ENCODE measurements at places on chromosomes 5 and 9.

DNA sequence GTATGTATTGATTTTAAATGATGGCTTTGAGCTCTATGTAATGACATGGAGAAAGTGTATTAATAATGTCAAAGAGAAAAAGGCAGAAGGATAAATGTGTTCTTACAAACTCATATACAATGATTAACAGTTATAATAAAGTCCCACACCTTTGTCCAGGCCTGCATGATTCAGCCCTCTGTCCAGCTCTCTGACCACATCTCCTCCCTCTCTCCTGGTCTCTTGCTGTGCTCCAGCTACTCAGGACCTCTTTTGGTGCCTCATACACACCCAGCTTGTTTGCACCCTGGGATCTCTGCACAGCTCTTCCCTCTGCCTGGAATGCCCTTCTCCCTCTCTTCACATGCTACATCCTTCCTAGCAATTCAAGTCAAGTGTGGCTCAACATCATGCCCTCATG, 37.5 kb upstream of the DMRT1 start:
- no peak for DNase-seq

GRCh38 chr9:135961811-135962695, 880 bp upstream of the UBAC1 start:
- no peak for DNase-seq

DNA sequence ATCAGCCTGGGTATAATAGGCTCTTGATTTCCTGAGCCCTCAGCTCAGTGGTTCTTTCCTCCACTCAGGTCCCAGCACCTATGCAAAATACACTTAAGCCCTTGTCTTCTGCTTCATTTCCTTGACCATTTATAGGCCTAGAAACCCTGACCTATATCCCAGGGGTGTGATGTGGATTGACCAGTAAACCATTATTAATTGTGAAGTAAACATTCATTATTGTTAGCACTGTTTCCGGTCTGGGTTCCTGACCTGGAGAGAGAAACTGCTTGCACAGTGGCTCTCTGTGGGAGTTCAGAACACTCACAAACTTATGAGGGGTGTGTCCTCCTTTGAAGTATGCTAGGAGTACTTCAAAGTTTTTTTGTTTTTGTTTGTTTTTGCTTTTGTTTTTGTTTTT, 19.6 kb upstream of the TOMM5 start:
- DNase-seq: no peak

DNA sequence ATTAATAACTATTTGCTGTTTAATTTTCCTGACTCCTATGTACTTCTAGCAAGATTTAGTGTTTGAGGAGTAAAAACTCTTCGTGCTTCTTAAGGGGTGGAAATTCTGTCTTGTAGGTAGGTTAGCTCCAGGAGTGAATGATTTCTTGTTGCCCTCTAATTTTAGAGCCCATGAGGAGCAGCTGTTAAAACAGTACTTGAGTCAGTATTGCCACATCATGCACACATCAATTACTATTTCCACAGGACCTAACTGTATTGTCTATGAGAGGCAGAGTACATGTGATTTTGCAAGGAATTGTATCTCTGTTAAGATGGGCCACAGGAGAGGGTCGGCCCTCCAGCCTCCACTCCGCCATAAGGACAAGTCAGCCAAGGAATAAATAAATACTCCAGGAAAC, 91.2 kb downstream of the PDZD2 start:
- DNase-seq: no peak

DNA sequence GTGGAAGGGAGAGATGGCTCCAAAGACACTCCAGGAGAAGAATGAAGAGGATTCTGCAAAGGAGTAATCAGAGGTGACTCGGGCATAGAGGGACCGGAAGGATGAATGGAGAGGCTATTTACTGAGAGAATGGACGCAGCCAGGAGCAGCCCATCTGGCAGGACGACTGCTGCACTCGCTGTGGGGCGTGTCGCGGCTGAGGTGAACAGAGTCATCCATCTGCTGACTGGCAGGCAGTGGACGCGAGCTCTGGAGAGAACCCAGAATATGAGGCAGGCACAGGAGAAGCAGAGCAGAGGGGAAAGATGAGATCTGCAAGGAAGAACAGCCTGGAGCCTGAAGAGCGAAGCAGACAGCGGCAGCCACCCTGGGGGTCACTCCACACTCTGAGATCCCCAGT, 16.4 kb downstream of the FGF1 start:
- DNase-seq: no peak

- no peak for DNase-seq
Observed at GRCh38 chr5:6439588-6440550, 8.8 kb upstream of the UBE2QL1 start.

DNA sequence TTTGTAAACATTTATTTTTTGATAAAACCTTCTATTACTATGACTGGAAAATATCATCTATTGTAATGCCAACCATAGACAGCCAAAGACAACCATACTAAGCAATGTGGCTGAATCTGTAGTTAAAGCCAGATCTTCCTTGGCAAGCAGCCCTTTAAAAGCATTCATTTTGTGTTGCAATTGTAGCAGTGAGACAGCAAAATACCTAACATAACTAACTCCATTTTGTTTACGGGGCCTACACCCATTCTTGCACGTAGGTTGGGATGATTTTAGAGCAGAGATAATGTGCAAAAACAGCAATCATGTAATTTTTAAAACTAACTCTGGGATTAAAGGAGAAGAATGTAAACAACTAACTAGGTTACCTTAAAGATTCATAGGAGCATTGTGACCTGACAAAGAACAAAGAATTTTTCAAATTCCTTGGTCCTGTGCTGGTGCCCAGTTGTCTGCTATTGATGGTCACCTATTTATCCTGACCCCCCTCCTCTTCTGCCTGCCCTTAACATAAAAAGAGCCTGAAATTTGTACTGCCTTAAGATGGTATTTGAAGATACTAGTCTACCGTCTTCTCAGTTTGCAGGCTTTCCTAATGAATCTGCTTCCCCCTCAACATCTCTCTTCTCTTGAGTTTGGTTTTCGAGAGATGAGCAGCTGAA, 10.6 kb downstream of the IFNA1 start:
- DNase-seq: no peak

DNA sequence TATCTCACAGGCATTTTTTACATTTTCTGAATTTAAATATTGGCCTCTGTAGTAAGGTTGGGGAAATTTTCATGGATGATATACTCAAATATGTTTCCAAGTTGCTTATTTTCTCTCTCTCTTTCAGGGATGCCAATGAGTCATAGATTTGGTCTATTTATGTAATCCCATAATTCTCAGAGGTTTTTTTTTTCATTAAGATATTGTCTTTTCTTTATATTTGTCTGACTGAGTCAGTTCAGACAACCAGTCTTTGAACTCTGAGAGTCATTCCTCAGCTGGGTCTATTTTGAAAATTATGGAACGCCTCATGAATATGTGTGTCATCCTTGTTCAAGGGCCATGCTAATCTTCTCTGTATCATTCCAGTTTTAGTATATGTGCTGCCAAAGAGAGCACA, 223.2 kb downstream of the PCSK1 start:
- no peak for DNase-seq

- no peak for DNase-seq
Observed at GRCh38 chr5:134125039-134126015, 10.8 kb downstream of the TCF7 start.

DNA sequence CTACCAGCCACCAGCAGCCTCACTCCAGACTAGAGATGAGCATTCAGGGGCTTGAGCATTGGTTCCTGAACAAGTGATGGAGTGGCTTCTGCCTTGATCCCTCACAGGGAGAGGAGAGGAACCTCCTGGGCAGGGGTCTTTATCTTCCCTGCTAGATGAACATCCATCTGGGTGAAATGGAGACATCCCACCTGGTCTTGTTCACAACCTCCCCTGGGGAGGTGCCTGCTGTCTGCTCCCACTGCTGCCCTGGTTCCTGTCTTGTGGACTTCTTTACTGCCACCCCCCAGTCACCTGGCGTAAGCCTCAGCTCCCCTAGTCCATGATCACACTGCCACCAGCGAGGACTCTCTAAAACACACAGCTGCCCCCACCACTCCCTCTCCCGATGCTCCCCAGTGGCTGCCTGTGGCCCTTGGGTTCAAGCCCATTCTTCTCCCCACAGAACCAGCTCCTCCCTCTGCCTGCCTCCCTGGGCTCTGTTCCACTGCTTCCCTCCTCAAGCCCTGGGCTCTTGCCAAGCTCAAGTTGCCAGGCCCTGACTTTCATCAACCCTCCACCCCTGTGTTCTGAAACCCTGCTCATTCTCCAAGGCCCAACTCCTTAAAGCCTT, 51.5 kb downstream of the COL15A1 start:
- DNase-seq: no peak

- DNase-seq: no peak
Observed at GRCh38 chr5:139658928-139659667, 10.9 kb downstream of the CXXC5 start.

- DNase-seq: no peak
Observed at GRCh38 chr5:6727231-6727630, 14.0 kb downstream of the TENT4A start.

GRCh38 chr5:84623019-84623418, 238.3 kb upstream of the EDIL3 start:
- DNase-seq: no peak

- no peak for DNase-seq
Observed at GRCh38 chr5:167228134-167228533, 1063.3 kb upstream of the WWC1 start.

GRCh38 chr5:81687292-81687691, 63.6 kb downstream of the SSBP2 start:
- no peak for DNase-seq

- DNase-seq: no peak
Observed at GRCh38 chr5:110790673-110791072, 51.9 kb downstream of the SLC25A46 start.

GRCh38 chr5:98753507-98753906, 20.0 kb upstream of the RGMB start:
- no peak for DNase-seq

- DNase-seq: no peak
Observed at GRCh38 chr9:137430723-137431415, 7.7 kb downstream of the NOXA1 start.

GRCh38 chr9:80937645-80938044, 751.7 kb downstream of the TLE1 start:
- no peak for DNase-seq

- DNase-seq: no peak
Observed at GRCh38 chr9:136624184-136624951, 38.3 kb upstream of the EGFL7 start.

- no peak for DNase-seq
Observed at GRCh38 chr9:389159-389558, 174.5 kb downstream of the DOCK8 start.

DNA sequence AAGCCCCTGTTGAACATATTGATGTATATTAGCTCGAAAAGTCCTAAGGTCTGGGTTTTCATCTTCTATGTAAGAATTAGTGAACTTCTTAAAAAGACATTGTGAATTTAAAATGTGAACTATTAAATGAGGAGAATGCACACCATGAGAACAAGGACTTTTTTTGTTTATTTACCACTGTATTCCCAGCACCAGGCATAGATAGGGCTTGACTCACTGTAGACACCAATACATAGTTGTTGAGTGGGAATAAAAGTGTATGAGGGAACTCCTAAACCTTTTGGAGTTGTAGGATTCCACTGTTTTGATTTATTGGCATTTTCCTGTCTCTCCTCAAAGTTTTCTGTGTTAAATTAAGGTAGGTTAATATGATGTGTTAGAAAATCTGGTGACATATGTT, 40.3 kb downstream of the NNT start:
- no peak for DNase-seq

DNA sequence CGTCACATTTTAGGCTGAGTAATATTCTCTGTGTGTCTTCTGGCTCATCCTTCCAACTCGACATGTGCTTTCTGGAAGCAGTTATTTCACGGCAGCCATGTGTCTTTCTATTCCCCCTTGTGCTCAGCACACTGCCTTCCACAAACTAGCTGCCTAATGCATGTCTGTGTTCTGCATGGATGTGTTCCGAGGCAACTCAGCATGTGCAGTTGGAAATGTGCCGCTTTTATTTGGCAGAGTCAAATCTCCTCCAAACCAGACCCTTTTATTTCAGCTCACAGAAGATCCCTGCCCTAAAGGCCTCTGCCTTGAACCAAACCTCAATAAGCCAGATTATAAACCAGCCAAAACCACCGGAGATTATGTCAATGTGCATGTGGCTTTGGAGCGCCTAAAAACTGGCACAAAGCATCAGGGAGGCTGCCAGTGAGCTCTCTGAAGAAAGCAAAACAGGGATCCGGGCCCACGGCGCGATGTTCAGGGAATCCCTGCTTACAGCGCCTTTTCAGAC, 360.2 kb downstream of the DEPDC1B start:
- no peak for DNase-seq

DNA sequence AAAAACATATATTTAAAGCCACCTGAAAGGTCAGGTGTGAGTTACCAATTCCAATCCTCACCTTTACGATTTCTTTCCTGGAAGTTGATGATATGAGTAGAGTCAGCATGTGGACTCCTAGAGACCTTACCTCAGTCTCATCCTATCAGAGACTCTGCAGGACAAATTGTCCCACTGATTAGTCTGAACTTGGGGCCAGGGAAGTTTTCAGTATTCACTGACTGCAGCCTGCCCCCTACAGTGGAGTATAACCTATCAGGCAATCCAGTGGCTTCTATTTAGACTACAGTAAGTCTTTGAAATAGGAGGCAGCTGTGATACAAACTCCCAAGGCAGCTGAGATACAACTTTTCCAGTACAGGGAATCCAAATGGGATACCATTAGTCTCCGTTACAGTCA, 449.4 kb upstream of the CDH10 start:
- DNase-seq: no peak

GRCh38 chr9:29214690-29215253, 1641.5 kb upstream of the C9orf72 start:
- no peak for DNase-seq

GRCh38 chr5:172549696-172550095, 91.4 kb upstream of the NEURL1B start:
- no peak for DNase-seq

- no peak for DNase-seq
Observed at GRCh38 chr9:33416996-33417395, 14.6 kb upstream of the AQP7 start.

- DNase-seq: no peak
Observed at GRCh38 chr5:139804800-139805397, 9.3 kb downstream of the PSD2 start.

DNA sequence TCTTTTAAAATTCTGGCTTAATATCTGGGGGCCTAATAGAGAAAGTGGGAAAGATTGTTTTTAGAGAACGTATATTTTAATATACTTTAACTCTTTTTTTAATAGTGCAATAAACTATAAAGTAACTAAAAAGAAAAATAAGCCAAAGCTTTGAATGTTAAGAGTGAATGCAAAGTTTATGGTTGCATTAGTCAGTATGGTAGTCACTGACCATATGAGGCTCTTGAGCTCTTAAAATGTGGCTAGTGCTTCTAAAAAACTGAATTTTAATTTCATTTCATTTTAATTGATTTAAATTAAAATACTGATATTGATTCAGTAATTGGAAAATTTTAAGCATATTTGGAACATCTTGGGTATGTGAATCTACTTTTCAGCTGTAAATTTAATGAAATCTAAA, 310.7 kb downstream of the PJA2 start:
- DNase-seq: no peak

DNA sequence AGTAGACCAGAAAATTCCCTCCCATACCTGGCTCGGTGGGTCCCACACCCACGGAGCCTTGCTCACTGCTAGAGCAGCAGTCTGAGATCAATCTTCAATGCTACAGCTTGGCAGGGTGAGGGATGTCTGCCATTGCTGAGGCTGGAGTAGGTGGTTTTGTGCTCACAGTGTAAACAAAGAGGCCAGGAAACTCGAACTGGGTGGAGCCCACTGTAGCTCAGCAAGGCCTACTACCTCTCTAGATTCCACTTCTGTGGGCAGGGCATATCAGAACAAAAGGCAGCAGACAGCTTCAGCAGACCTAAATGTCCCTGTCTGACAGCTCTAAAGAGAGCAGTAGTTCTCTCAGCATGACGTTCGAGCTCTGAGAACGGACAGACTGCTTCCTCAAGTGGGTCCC, 5.6 kb upstream of the GZMA start:
- no peak for DNase-seq

Data from large intestine (tissue), 12 donors.